Glutamatergic neuron (in vitro differentiated cells): ENCODE measurements at places on chromosomes 6 and 20. TPM values are rescaled to one million over a fixed set of nuclear protein-coding genes. Genes with fewer than 3 reads are reported as not detected.

Gene C20orf202
- total RNA-seq, result not detected

Gene NHSL1
- 57.8 TPM for total RNA-seq

Gene C20orf144
- total RNA-seq, result not detected

Gene SCUBE3
- 0.25 TPM for total RNA-seq

Gene ZBTB12
- total RNA-seq, result 16.2 TPM

Gene BFSP1
- total RNA-seq, result 0.69 TPM

Gene HLA-G
- total RNA-seq, result not detected

Gene SIRPG
- not detected for total RNA-seq

Gene ZNF391
- 8.3 TPM for total RNA-seq

Gene TMEM170B
- 11.0 TPM for total RNA-seq
